A549 (cell line): ENCODE measurements at places on chromosomes 5 and 9. TPM values are rescaled to one million over a fixed set of nuclear protein-coding genes. Genes with fewer than 3 reads are reported as not detected.
A peak's percentile ranks its signal among the peaks of the same experiment; 100 is the strongest.

The FBN2 gene
- polyA plus RNA-seq, result 22.4 to 30.8 TPM (median 22.7 TPM) in 3 replicates

- DNase-seq, result no peak
Measured at GRCh38 chr5:179716286-179716685, 16.3 kb upstream of the MAML1 start.

- no peak for DNase-seq
Measured at GRCh38 chr9:97419309-97419867, 7.5 kb downstream of the TDRD7 start.

GRCh38 chr5:159240301-159240870 lies 22.7 kb upstream of the UBLCP1 start:
- peak; percentile 79 for DNase-seq

The RXFP3 gene
- not detected in 3 replicates for polyA plus RNA-seq

- peak; percentile 68 for DNase-seq
Measured at GRCh38 chr5:177546258-177546741, 8.1 kb downstream of the FAM193B start.

DNA sequence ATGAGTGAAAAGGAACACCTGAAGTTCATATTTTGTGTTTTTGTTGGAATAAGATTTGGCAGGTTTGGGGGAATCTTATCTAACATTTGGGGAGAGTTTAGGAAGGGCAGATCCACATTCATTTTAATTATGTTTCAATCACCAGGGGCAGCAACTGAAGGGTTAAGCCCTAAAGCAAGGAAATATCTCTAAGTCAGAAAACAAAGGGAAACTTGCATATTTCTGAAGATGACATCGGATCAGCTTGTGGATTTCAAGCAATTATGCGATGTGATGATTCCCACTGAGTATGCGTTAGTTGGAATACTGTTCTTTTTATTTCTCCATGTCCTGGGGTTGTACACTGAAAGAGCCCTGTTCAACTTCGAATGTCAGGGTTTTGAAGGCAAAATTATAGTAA lies 59.8 kb upstream of the NFIB start:
- DNase-seq, result no peak

- no peak for DNase-seq
Measured at GRCh38 chr5:117624201-117624600, 1049.6 kb upstream of the SEMA6A start.

- no peak for DNase-seq
Measured at GRCh38 chr5:118060833-118061232, 927.5 kb downstream of the DTWD2 start.

DNA sequence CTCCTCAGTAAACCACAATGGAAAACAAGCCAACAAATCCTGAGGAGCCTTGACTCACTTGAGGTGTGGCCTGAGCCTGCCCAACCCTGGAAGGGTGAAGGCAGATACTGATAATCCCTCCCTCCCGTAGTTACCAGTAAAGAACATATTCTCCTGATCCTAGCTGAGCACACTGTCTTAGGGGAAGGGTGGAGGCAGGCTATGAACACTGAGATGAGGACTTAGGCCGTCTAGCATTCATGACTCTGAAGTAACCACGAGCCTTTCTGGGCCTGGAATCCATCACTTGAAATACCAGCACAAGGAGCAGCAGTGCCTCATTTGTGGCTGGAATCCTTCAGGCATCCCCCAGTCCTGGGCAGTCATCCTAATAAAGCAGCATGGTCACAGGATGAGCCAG lies 124.5 kb upstream of the PRLR start:
- no peak for DNase-seq

DNA sequence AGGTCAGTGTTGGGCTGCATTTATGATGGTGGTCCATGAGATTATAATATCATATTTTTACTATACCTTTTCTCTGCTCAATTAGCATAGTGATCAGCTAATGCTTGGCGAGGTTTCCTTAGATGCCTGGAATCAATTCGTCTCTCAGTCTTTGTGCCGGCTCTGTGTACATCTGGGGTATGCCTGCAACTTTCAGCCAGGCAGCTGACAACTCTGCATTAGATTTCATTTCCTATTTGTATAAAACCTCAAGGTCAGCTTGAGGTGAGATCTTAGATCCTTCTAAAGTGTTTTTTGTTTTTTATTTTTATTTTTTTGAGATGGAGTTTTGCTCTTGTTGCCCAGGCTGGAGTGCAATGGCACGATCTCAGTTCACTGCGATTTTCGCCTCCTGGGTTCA lies 86.8 kb downstream of the MELK start:
- DNase-seq, result no peak

GRCh38 chr5:60943624-60944023 lies 1.2 kb downstream of the ERCC8 start:
- DNase-seq, result no peak
